ENCODE measurements at places on chromosomes 12 and 14.

DNA sequence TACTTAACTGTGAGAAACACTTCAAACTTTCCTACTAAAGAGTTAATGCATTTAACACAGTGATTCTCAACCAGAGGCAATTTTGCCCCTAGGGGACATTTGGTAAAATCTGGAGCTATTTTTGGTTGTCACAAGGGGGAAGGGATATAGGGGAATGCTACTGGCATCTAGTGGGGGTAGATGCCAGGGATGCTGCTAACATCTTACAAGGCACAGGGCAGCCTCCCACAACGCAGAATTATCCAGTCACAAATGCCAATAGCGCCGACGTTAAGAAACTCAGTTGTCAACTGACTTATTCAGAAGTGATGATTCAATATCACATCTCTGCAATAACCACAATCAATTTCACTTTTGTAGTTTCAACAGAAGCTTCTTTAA, 2.0 kb downstream of the EEA1 start:
- DNase-seq = no peak

DNA sequence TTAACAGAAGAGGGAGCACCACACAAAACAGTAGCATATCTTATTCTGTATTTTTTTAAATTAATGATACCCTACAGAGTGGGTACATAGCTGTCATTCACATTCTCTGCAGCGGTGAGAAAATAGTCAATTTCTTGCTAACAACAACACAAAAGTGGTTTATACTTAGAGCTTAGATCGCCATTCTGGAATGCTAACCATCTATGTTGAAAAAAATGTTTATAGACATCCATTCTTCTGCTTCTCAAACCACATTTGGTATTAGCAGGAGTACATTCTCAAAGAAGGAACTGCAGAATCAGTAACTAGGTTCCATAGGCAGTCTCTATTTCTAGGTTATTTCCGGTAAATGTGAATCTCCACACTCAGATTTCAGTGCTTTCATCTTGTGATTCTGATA, 185.9 kb downstream of the PPFIA2 start:
- no peak for DNase-seq

DNA sequence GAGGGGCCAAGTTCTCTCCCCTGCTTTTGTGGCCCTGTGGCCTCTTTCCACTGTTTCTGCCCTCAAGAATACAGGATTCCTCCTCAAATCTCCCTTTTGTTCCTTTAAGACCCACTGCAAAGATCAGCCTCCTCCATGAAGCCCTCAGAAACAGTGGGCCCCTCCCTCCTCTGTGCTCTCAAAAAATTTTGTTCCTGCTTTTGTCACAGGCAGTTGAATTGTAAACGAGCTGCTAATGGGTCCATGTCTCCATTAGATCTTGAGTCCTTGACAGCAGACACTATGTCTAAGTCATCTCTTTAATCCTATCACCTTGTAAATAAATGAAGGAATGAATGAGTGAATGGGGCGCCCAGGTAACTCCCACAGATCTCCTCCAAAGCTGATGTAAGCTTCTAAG, 175.2 kb downstream of the ESRRB start:
- no peak for DNase-seq

DNA sequence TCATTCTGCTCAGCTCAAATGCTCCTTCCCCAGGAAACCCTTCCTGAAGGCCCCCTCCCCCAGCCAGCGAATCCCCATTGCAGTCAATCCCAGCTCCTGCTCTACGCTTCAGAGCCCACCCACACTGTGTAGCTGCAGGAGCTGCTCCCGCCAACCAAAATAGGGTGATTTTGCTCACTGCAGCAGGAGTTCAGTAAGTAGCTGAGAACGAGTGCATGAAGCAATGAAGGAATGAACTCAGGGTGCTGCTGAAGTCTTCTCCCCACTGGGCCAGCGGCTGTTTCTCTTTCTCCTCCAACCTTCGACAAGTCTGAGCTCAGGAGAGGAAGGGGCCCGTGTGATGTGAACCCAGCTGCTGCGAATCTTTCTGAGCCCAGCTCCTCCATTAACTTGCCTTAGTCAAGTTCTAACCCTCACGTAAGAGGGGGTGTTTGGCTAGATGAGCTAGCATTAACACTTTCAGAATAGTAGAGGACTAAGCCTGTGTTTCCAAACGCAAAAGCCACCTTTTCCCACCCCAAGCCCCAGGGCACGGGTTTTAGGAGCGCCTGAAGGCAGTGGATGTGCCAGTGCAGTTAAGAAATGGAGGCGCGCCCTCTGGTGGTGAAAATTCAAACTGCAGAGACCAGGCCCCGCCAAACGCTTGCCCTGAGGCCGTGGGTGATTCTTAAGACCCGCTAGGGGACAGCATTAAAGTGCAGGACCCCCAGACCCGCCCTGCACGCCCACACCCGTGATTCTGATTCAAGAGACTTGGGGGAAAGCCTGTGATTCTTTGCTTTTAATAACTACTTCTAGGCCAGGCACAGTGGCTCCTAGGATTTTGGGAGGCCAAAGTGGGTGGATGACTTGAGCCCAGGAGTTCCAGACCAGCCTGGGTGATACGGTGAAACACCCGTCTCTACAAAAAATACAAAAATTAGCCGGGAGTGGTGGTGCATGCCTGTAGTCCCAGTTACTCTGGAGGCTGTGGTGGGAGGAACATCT, 11.9 kb upstream of the SERPINA4 start:
- no peak for DNase-seq

DNA sequence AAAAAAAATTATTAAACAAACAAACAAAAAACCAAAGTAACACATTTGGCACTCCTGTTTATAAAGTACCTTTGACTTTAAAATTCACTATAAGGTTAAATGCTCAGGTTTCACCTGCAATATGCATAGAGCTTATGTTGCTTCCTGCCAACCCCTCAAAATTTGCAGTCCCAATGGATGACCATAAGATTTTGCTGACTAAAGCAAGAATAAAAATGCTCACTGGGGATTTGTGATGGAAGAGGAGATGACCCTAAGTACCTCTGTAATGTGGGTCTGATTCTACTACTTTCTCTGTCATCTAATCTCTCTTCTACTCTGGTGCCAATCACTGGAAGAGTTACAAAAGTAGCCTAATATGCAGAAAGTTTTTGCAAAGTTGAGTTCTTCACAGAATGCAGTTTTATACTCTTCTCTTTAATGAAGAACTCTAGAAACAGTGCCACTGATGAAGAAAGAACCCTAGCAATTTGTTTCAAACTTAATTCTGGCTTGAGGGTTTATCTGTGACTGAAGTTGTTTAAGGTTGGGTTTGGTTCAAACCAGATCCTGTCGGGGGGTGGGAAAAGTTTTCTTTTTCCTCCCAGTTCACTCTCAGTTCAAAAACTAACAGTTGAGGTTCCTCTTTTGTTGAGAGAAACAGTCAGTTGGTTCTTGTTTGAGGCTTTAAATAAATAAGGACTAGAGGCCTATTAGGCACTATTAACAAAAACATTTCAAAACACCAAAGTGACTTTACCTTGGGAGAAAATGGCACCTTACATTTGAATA, 10.9 kb downstream of the WASHC3 start:
- no peak for DNase-seq

- DNase-seq = peak; percentile 34
Measured at GRCh38 chr14:94936401-94936892, 166.5 kb upstream of the GSC start.

GRCh38 chr12:24738441-24738840, 210.5 kb downstream of the BCAT1 start:
- DNase-seq = no peak

DNA sequence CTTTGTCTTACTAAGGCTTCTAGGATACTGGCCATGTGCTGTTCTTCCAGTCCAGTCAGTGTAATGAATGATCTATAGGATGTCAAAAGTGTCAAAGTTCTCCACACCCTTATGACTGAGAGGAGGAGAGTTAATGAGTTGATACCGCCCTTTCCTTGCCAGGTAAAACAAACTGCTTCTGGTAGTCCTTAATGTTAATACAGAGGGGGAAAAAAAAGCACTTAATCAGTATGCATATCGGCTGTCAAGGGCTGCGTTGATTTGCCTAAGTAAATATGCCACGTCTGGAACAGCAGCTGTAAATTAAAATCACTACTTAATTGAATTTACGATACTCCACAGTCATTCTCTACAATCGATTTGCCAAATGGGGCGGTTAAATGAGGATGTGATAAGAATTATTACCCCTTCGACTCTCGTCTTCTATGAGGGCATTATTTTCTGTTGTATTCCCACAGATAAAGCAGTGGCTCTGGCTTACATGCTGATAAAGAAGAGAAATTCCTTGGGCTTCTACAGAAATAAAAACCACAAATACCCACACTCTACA, 416.0 kb downstream of the KCNH5 start:
- DNase-seq = no peak

DNA sequence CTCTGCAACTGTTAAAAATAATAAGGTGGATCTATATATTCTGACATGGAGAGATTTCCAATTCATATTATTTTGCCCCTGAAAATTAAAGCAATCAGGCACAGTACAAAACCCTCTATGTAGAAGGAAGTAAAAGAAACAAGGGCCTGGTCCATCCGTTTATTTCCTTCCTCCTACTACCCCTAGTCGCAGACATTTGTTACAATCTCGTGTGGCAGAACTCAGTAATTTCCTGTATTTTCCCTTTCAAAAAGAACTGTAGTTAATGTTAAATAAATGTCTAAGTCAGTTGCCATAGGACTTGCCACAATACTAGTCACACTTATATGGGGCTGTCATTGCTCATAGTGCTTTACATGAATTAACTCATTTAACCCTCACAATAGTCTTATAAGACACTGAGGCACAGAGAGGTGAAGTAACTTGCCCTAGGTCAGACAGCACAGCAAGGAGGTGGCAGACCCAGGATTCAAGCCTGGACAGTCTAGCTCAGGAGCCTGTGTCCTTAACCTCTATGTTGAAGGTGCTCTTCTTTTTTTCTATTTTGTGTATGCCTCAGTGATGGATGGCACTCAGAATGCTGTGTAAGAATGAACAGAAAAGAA, 24.2 kb downstream of the NINJ2 start:
- DNase-seq = no peak

- DNase-seq = peak; percentile 96
Measured at GRCh38 chr12:99389751-99390150, 257.8 kb upstream of the GARIN6 start.

GRCh38 chr14:103241531-103241930, 92.5 kb upstream of the EIF5 start:
- DNase-seq = no peak

DNA sequence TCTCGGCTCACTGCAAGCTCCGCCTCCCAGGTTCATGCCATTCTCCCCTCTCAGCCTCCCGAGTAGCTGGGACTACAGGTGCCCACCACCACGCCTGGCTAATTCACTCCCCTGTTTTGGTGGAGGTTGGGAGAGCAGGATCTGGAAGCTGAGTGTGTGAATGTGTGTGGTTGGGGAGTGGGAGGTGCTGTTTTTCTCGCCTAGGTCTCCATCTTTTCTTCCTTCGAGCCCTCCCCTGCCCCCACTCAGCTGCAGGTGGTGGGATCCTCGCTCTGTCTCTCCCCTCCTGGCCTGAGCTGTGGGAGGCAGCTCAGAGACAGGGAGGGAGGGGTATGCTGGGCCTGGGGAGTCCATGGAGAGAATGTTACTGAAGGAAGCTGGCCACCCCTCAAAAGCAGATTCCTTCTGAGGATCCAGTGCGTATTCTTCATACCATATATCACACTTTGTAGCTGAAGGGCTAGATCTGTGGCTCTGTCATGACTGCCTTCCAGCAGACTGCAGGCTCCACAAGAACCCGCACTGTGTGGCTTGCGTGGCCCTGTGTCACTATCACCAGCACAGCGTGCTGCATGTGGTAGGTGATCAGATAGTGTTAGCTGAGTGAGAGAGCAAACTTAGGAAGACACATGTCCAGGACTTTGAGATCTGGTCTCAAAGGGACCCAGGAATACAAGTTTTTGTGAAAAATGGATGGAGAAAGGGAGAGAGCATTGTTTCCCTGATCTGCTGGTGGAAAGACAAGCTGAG, 2.8 kb downstream of the KRT83 start:
- no peak for DNase-seq

- DNase-seq = no peak
Measured at GRCh38 chr12:94812345-94812744, 162.0 kb upstream of the TMCC3 start.

- DNase-seq = no peak
Measured at GRCh38 chr14:50943261-50943942, 881 bp downstream of the PYGL start.

DNA sequence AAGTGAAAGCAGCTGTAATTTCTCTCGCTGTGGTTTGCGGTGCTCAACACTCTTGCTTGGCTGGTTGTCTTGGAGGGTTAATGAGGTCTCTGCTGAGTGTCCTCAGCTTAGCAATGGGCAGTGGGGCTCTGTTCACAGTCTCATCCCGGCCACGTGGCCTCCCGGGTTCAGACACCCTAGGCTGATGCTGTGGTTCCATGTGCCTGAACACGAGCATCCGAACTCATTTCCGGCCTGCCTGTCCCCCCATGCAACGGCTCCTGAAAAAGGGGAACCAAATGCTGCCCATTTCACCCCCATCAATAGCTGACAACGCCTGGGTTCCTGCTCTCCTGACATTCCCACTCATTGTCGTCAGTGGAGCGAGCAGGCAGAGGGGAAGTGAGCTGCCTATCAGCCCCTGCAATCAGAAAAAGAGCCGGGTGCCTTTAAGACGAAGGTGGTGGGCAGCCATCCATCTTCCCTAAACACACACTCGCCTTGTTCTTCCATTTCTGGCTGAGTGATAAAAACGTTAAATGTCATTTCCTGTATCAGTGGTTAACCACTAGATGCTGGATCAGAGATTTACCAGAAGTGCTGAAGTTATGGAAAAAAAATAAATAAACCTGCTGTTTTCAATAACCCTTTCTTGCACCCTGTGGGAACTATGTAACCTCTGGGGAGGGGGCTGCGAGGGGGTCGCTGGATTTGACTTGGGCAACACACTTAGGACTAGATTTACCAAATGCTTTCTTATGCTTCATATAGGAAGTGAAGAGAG, 60.3 kb upstream of the BCL2L14 start:
- DNase-seq = peak; percentile 45

GRCh38 chr12:26982866-26983265, 31.3 kb downstream of the TM7SF3 start:
- no peak for DNase-seq

DNA sequence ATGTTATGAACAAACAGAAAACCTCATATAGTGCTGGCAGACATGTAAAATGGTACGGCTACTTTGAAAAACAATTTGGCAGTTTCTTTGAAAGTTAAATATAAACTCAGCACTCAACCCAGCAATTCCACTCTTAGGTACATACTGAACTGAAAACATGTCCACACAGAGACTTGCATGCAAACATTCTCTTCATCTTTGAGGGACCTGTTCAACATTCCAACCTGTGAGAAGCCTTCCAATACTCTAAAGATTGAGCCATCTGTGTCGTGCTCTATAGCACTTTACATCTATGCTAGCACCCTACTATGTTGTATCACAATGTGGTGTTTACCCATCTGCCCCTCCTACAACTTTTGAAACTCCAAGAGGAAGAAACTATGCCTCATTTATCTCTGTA, 79.3 kb downstream of the DNAI7 start:
- DNase-seq = no peak

- no peak for DNase-seq
Measured at GRCh38 chr14:24463884-24464785, 21.6 kb upstream of the SDR39U1 start.

All from C1 segment of cervical spinal cord (tissue), 14 donors.